ENCODE measurements at places on chromosomes 2 and 18.
A peak's percentile ranks its signal among the peaks of the same experiment; 100 is the strongest.

- DNase-seq, result no peak
Measured at GRCh38 chr18:3328532-3328931, 66.6 kb downstream of the MYL12B start.

- DNase-seq, result no peak
Measured at GRCh38 chr2:61770746-61771145, 83.1 kb downstream of the FAM161A start.

GRCh38 chr18:62037989-62038778 is 145.4 kb upstream of the RNF152 start:
- no peak for DNase-seq

GRCh38 chr2:179703702-179704101 is 157.7 kb downstream of the ZNF385B start:
- DNase-seq, result no peak

DNA sequence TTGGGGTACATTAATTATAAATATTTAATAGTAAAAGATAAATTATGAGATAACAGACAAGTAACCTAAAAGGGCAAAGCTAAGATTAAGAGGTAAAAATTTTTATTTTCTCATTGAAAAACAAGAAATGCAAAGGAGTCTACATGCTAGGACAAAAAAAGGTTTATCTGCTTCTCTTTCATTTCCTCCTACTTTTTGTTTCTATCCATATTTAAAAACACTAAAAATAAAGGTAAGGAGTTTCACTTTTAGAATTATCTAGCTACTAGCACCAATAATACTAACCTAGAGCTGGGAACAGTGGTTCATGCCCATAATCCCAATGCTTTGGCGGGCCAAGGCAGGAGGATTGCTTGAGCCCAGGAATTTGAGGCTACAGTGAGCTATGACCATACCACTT is 1551.7 kb upstream of the SLC39A10 start:
- no peak for DNase-seq

DNA sequence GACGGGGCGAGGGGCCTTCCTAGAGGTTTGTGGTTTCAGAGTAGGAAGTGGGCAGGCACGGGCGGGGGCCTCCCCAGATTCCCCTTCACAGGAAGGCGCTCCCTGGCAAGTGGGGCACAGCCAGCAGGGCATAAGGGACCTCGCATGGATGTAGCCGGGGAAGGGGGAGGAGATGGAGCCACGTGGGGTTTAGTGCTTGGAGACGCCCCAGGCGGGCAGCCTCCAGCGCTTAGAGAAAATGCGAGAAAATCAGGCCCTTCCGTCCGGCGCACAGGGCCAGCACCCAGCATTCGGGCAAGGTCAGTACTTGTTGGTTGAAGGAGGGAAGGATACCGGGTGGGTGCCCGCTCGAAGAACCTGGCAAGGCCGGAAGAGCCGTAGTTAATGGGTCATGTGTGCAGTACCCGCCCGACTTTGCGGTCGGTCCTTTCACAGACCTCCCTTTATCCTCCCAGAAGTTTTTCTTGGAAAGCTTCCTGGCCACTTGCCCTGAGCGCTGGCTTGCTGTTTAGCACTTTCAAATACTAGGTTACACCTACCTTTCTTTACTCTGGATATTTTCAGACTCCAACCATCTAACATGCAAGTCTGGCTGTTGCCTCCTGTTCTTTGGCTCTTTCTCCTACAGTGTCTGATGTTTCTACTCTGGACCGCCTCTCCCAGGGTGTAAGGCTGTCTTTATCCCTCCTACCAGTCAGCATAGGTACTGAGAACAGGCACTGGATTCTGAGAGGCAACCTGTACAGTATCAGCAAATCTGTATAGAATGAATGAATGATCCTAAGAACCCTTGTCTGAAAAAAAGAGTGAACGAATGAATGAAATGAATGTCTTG is 78.1 kb downstream of the CIB4 start:
- no peak for DNase-seq

- no peak for DNase-seq
Measured at GRCh38 chr2:236949089-236949905, 136.4 kb upstream of the COPS8 start.

- DNase-seq, result no peak
Measured at GRCh38 chr2:174662859-174663258, 65.3 kb upstream of the WIPF1 start.

GRCh38 chr18:45856531-45856930 is 31.1 kb downstream of the SIGLEC15 start:
- DNase-seq, result no peak

- peak; percentile 53 for DNase-seq
Measured at GRCh38 chr2:111157798-111158197, 37.1 kb downstream of the BCL2L11 start.

DNA sequence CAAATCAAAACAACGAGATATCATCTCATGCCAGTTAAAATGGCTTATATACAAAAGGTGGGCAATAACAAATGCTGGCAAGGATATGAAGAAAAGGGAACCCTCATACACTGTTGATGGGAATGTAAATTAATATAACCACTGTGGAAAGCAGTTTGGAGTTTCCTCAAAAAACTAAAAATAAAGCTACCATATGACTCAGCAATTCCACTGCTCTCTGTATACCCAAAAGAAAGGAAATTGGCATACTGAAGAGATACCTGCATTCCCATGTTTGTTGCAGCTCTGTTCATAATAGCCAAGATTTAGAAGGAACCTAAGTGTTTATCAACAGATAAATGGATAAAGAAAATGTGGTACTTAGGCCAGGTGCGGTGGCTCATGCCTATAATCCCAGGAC is 124.8 kb downstream of the MSTN start:
- DNase-seq, result no peak

- no peak for DNase-seq
Measured at GRCh38 chr2:175372704-175373701, 191.5 kb upstream of the ATP5MC3 start.

DNA sequence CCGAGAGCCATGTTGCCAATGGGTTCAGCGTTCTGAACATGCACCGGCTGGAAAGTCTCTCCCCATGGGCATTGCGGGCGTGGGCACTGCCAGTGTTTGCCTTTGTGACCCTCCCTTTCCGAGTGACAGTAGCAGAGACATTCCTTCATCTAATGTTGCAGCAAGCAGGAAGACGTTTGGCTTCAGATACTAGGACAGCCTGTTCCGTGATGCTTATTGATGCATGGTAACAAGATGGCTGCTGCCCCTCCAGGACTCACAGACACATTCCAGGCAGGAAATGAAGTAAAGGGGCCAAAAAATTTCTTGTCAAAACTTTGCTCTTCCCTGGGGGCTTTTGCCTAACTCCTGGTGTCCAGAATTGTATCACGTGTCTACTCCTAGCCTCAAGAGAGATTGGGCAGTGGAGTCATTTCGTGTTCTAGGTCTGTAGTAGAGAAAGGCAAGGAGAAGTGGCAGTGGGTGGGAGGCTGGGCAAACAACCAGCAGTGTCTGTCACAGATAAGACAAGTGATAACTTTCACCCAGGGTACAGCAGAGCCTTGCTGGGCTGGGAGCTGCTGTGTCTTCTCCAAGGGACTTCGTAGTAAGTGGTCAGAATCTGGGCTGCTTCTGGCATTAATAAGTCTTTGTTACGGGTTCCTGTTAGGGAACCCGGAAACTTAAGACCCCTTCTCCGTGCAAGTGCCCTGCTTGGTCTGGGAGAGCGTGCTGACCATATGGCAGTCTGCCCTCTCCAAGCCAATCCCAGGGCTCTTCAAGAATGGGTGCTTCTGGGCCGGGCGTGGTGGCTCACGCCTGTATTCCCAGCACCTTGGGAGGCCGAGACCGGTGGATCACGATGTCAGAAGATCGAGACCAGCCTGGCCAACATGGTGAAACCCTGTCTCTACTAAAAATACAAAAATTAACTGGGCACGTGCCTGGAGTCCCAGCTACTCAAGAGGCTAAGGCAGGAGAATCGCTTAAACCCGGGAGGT is 93.5 kb downstream of the TFCP2L1 start:
- no peak for DNase-seq
